Occipital lobe (tissue), 3 donors: ENCODE measurements at places on chromosomes 6 and 20. TPM values are rescaled to one million over a fixed set of nuclear protein-coding genes. Genes with fewer than 3 reads are reported as not detected.

The APOM gene
- not detected for total RNA-seq

The DEFB132 gene
- total RNA-seq = not detected

The CRISP2 gene
- not detected for total RNA-seq

The TGM3 gene
- total RNA-seq = 0.16 TPM

The ABT1 gene
- 10.9 TPM for total RNA-seq

The EFCAB8 gene
- not detected for total RNA-seq

The KIAA1586 gene
- total RNA-seq = 116 TPM

The SIRPB1 gene
- 0.47 TPM for total RNA-seq

GRCh38 chr20:50366270-50367103, 143.7 kb upstream of the PTPN1 start:
- no peak for DNase-seq

DNA sequence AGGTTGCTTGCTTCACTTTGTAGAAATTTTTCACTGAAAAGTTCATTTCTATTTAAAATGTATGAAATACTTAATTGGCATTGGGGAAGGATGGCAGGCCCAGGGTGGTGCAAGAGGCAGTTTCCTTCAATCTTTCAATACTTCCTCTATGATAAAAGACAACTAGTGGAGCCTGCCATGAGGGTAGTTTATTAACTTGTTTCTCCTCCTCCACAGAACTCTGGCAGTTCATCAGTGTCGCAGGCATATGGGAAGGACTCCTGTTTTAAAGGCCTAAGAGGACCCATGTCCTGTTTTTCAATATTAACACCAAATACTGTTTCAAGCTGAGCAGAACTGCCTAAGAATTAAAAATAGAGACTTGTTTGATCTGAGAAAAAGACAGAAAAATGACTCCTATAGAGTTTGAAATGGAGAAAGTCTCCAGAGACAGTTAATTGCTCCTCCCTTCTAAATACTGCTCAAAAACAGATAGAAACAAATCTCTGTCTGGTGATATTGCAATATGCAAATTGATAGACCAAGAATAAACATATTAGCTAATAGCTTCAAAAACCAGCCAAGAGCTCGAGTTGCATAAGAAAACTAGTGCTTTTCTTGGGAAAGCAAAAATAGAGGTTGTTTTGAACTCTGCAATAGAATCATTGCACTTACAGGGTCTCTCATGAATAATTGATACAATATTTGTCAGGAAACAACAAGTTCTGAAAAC, 665.7 kb upstream of the SLC35B3 start:
- no peak for DNase-seq

- DNase-seq = no peak
Observed at GRCh38 chr6:74891349-74891831, 314.5 kb downstream of the COL12A1 start.

DNA sequence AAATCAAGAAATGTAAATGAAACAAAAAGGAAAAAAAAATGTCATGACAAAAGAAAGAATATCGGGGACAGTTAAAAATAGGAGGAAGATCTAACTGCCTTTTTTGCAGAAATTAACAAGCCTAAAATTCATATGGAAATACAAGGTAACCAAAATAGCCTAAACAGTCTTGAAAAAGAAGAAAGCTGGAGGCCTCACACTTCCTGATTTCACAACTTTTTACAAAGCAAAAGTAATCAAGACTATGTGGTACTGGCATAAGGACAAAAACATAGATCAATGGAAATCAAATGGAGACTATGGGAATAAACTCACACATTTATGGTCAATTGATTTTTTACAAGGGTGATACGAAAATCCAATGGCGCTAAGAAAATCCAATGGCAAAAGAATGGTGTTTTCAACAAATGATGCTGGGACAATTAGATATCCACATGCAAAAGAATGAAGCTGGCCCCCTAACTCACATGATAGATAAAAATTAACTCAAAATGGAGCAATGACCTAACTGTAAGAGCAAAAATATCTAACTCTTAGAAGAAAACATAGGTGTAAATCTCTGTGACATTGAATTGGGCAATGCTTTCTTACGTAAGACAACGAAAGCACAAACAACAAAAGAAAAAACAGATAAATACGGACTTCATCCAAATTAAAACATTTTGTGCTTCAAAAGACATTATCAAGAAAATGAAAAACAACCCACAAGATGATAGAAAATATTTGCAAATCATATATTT, 24.5 kb downstream of the MAP3K5 start:
- DNase-seq = no peak

- no peak for DNase-seq
Observed at GRCh38 chr6:126143761-126144251, 157.5 kb downstream of the TRMT11 start.

DNA sequence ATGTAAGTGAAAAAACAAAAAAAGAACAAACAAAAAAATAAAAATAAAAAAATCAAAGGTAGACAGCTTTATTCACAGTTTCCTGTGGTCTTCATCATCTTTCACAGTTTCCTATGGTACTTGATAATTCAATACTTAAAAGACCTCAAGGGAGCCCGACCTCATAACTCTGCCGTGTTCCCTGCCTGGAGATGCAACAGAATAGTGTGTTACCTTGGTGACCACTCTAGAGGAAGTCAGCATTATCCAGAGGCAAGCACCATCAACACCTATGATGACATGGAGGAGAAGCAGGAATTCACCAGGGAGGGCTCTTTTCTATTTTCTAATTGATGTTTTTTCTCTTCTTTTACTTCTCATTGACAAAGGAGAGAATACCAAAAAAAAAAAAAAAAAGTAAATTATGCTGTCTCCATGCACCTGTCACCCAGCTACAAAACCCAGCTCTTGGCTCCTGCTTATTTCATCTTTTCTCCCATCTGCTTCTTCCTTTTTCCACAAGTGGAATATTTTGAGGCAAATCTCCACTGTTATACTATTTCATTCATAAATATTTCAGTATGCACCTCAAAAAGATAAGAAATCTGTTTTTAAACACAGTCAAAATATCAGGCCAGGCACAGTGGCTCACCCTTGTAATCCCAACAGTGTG, 95.8 kb upstream of the STXBP5 start:
- no peak for DNase-seq

- DNase-seq = no peak
Observed at GRCh38 chr6:15864708-15865062, 201.9 kb upstream of the DTNBP1 start.

GRCh38 chr6:17705428-17705777, 1.3 kb downstream of the NUP153 start:
- no peak for DNase-seq

GRCh38 chr6:104959026-104959858, 2.3 kb downstream of the LIN28B start:
- DNase-seq = no peak

- no peak for DNase-seq
Observed at GRCh38 chr20:15060265-15061060, 723.1 kb upstream of the FLRT3 start.

DNA sequence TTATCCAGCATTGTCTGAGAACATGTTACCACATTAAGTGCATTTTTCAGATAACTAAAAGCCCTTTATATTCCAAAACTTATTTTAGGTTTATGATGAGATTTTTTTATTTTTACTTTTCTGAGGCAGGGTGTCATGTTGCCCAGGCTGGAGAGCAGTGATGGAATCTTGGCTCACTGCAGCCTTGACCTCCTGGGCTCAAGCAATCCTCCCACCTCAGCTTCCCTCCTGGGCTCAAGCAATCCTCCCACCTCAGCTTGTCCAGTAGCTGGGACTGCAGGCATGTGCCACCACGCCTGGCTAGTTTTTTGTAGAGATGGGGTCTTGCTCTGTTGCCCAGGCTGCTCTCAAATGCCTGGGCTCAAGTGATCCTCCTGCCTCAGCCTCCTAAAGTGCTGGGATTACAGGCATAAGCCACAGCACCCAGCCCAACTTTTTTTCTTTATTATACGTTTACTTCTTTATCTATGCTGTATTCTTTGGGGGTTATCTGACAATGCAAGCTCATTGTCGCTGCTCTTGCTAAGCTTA, 6.2 kb downstream of the DYNLT1 start:
- no peak for DNase-seq

GRCh38 chr6:13004601-13005000, 288.0 kb downstream of the PHACTR1 start:
- DNase-seq = no peak

- DNase-seq = peak; percentile 16
Observed at GRCh38 chr20:17617212-17617867, 47.5 kb downstream of the DSTN start.

DNA sequence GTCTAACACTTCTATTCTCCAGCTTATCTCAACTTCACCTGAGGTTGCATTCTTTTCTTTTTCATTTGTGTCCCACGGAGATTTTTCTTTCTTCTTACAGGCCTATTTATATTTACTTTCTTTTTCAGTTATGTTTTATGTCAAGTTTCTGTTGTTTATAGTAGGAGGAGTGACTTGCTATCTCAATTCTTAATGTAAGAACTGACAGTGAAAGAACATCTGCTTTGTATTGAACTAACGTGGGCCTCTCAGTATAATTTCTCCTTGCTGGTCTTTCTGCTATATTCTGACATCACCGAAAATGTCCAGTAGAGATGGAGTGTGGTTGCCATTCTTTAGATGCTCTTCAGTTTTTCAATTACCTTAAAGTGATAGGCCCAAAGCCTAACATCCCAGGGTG, 521.7 kb downstream of the EPM2A start:
- no peak for DNase-seq

GRCh38 chr6:28225056-28225834, at the start of gene ZSCAN9:
Gene ZSCAN9 (plus strand): TSS chr6:28225275. CDS start chr6:28227085, 1,810 bp downstream.
- peak; percentile 60 for DNase-seq

DNA sequence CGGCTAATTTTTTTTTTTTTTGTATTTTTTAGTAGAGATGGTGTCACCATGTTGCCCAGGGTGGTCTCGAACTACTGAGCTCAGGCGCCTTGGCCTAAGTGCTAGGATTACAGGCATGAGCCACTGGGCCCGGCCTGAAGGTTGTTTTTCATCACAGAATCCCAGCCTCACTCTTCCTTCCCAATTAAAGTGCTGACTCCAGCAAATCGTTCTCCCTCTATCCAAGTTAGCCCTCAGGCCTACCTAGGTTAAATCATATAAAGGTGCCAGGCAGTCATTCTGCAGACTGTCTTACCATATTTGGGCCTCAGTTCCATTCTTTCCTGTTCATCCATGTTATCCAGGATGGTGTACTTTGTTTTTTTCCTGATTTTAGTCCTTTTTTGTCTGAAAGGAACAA, 56.4 kb downstream of the ALDH5A1 start:
- no peak for DNase-seq

GRCh38 chr20:48638546-48638945, 189.3 kb downstream of the PREX1 start:
- no peak for DNase-seq

- no peak for DNase-seq
Observed at GRCh38 chr6:165799391-165800153, 136.5 kb upstream of the PDE10A start.

- no peak for DNase-seq
Observed at GRCh38 chr20:18678549-18679419, 90.9 kb downstream of the DTD1 start.

- peak; percentile 43 for DNase-seq
Observed at GRCh38 chr6:22146931-22147701, 149.7 kb downstream of the PRL start.

- no peak for DNase-seq
Observed at GRCh38 chr6:2976060-2976459, 4.7 kb upstream of the SERPINB6 start.

- DNase-seq = no peak
Observed at GRCh38 chr20:46062151-46062550, 27.6 kb downstream of the NCOA5 start.
